Activated CD4-positive, alpha-beta T cell treated with anti-CD3 and anti-CD28 coated beads, Interleukin-2, Interleukin-6, amounts not matched to agents 100 ng/mL and 50 ng/mL, durations not matched to agents 16 hours and 8 hours (primary cell): ENCODE measurements at places on chromosomes 4 and X.

DNA sequence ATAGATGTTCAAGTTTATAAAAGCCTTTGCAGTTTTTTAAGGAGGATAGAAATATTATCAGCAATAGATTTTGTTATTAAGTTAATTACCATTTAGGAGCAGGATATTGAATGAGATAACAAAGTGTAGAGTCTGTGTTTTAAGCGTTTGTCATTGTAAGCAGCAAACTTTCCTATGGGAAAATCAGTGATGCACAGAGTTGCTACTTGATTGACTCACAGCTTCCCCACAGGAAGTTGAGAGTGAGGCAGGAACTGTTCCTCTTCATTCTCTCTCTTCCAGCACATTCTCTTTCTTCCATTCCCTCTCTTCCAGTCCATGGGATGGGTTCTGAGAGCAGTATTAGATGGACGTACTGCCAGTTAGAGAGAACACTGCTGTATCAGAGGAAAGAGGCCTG lies 867.7 kb upstream of the AGA start:
- DNase-seq = no peak

- DNase-seq = no peak
These were observed 28.2 kb upstream of the ATRX start for GRCh38 chrX:77814210-77814609.

DNA sequence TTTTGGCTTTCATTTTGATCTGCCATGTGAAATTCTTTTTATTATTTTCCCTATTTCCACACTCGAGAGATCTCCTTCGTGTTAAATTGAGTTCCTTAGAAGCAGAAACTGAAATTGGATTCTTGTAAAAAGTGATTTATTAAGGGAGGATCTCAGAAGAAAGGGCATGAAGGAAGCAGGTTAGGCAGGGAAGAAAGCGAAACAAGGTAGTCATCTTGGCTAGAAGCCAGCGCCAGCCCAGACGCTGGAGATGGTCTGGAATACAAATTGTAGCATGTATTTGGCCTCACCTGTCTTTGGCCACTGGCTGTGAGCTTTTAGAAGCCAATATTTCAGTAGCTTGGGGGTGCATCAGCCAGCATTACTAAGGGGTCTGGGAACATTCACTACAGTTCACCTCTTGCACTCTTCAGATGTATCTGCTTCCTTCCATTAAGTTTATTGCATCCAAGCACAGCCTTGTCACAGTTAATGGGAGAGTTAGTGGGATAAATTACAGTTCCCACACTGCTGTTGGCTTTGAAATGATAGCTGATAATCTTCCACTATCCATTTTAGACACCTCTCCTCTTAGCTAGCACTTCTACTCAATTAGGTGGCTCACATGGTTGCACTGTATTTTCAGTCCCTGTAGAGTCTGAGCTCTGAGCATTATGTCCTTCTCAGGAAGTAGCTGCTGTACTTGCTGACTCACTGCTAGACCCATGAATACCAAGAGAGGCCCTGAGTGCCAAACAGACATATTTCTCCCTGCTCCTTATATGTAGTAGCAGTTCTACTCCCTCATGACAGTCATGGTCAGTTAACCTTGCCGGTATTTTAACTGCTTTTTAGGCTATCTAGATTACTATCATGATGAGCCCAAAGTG lies 14.6 kb downstream of the GRXCR1 start:
- no peak for DNase-seq

DNA sequence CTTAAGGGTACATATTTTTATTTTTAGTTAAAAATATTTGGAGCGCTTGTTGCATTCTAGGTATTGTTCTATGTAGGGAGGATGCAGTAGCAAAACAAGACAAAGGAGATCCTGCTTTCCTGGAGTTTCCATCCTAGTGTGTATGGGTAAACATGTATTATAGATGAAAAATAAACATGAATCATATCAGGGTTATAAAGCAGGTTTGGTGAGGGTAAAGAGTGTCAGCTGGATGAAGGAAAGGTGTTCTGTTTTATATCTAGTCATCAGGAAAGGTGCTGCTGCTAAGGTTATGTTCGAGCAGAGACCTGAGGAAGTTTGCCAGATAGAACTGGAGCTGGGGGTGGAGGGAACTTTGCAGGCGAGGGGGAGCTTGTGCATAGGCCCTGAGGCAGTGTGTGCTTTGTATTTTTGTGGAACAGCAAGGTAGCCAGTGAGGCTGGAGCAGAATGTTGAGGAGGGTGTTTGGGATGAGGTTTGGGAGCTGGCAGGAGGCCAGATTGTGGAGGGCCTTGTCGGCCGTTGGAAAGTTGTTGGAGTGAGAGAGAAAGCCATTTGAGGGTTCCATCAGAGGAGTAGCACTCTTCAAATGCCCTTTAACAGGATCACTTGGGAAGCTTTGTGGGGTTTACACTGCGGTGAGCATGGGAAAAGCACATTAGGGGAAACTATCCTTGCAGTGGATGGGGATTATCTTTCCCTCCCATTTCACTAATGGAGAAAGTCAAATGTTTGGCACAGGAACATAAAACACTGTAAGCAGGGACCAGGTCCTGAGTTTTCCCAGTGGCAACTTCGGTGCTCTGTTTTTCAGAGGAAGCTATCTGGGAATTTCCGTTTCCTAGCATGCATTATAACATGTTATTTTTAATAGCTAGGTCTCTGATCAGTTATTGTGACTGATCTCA lies 35.9 kb downstream of the AFF1 start:
- no peak for DNase-seq

DNA sequence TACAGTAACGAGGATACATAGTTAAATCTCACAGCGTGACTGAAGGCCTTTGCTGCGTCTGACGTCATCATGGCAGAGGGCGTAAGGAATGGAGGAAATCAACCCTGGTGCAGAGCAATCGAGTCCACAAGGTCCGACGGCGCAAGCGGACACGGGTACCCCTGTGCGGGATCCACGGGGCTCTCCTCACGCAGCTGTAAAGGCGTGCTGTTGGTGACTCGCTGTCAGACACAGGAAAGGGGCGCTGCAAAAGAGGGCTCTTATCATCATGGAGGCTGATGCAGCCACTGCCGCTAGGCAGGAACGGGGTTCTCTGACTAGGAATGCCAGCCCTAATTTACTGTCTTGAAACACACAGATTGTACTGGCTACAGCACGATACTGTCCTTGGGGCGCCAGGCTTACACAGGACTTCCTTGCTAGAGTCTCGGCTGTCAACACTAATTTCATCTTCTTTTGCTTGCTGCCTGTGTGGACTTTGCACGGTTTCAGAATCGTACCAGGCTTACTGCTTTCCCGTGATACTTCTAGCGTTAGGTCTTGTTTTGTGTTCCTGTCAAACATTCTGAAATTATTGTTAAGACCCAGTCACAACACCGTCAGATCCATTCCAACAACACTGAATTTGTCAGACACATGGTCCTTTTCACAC lies 13.6 kb downstream of the RNF212 start:
- DNase-seq = no peak

- no peak for DNase-seq
These were observed 14.8 kb downstream of the LINC00632 start for GRCh38 chrX:140724309-140724708.

DNA sequence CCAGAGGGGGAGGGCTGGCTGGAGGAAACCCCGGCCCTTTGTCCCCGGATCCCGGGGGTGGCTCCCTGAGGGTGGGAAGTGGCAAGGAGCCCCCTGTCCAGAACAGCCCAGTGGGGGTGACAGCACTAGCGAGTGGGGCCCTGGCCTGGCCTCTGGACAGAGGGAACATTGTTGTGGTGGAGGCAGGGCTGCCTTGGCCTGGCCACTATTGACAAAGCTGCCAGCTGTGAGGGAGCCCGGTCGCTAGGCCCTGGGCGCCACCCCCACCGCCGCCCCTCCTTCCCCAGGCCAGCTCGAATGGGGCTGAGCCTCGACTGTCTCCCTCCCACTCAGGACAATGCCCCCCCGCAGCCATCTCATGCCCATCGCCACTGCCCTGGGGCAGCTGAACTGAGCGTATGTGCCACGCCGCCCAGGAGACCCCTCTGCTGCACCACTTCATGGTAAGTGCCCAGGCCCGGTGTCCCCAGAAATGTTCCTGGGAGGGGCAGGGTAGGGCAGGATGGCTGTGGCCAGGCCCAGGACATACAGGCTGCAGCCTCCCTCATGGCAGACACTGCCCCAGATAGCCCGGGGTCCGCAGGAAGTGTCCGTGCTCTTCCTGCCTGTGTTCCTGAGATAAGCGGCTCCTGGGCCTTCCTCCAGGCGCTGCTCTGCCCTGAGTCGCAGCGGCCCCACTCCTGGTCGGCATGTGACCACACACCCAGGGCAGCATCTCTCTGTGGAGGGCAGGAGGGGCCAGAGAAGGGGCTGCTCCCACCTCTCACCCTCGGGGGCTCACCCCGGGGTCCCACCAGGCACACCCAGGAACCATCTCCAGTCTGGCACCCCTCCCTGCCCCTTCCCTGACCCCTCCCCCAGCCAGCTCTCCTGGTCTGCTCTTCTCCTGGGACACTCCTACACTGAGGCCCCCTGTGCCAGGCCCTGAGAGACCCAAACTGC lies 1.4 kb downstream of the PLXNB3 start:
- no peak for DNase-seq

GRCh38 chr4:173835903-173836302 lies 305.9 kb upstream of the HAND2 start:
- DNase-seq = no peak

- peak; percentile 78 for DNase-seq
These were observed 19.5 kb downstream of the UTP14A start for GRCh38 chrX:129925305-129926092.

- peak; percentile 53 for DNase-seq
These were observed 6.8 kb upstream of the TCEANC start for GRCh38 chrX:13646154-13646549.

- DNase-seq = no peak
These were observed 84.7 kb downstream of the HPRT1 start for GRCh38 chrX:134544513-134545151.

DNA sequence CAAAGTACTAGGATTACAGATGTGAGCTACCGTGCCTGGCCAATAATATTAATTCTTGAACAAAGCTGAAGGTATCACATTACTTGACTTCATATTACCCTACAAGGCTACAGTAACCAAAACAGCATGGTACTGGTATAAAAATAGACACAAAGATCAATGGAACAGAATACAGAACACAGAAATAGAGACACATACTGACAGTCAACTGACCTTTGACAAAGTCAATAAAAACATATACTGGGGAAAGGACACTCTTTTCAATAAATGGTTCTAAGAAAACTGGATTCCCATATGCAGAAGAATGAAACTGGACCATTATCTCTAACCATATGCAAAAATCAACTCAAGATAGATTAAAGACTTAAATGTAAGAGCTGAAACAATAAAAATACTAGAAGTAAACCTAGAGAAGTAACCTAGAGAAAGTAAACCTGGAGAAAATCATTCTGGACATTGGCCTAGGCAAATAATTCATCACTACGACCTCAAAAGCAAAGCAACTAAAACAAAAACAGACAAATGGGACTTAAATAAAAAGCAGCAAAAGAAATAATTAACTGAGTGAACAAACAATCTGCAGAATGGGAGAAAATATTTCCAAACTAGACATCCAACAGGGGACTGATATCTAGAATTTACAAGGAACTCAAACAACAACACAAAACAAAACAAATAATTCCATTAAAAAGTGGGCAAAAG lies 156.6 kb downstream of the FGF16 start:
- no peak for DNase-seq
